ENCODE measurements at places on chromosomes 1 and 21.

GRCh38 chr1:96771847-96772246 lies 50.3 kb downstream of the PTBP2 start:
- no peak for DNase-seq

- DNase-seq, result peak; percentile 49
These were observed 224.2 kb upstream of the JUN start for GRCh38 chr1:59007820-59008598.

- DNase-seq, result no peak
These were observed 186.4 kb upstream of the PTGFR start for GRCh38 chr1:78304341-78304740.

DNA sequence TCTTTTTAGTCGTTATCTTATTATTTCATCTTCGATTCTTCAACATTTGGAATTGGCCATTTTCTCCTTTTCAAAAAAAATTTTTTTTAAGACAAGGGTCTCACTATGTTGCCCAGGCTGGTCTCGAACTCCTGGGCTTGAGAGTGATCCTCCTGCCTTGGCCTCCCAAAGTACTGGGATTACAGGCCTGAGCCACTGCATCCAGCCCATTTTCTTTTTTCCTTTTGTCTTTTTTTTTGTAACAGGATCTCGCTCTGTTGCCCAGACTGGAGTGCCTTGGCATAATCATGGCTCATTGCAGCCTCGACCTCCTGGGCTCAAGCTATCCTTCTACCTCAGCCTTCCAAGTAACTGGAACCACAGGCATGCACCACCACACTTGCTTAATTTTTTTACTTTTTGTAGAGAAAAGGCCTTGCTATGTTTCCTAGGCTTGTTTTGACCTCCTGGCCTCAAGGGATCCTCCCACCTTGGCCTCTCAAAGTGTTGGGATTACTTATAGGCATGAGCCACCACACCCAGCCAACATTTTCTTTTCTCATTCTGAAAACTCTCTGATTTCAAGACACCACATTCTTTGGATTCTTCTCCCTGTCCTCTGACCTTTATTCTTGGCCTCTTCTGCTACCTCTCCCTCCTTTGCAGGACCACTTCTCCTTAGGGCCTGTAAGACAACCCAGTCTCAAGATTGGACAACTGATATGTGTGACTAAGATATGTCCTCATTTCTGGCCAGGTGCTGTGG lies 6.0 kb upstream of the MAP1LC3C start:
- DNase-seq, result no peak

GRCh38 chr1:228697207-228698016 lies 37.9 kb upstream of the RHOU start:
- no peak for DNase-seq

DNA sequence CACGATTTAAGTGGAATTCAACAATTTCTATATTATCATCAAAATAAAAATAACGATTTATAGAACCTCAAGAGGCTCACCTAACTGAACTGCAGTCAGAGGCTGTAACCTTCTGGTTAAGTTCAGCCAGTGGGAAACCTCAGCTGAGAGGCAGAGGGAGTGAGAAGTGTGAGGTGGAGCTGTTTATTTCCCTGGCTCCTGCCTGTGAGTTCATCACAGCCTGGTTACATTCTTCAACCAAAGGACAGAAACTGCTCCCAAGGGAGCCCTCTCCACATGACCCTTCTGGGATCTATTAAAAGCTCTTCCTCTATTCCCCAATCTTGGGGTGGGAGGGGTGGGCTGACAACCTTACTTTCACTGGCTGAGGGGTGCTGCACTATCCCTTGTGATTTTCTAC lies 22.2 kb downstream of the DYNLT5 start:
- no peak for DNase-seq

GRCh38 chr1:116254776-116255175 lies 118.3 kb upstream of the ATP1A1 start:
- DNase-seq, result no peak

DNA sequence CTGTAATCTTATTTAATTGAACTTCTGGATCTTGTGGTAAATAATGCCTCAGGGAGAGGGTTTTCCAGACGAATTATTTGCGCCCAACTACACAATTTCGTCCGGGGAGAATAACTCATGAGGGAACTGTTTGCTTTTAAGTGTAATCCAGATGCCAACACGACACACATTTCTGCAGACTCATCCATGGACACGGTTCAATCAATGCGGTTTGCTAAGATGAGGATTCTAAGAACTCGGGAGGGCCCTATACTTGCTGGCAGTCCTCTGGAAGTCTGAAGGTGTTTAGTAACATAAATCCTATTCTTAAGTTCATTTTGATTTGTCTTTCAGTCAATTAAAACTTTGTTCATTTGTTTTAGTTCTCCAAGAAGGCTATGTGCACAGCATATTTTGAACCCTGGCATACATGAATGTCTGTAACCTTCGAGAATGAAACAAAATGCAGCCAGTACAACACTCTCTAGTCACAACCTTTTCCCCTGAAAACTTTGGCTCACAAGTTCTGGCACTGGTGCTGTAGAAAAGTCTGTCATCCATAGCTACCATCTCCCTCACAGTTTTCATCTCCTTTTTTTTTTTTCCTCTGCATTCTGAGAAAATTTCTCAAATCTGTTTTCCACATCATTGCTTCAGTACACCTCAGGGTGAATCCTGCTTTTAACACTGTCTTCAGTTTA lies 38.8 kb downstream of the DIPK1A start:
- DNase-seq, result no peak

GRCh38 chr1:14746393-14746792 lies 147.9 kb downstream of the KAZN start:
- no peak for DNase-seq

GRCh38 chr1:108719656-108720435 lies 7.1 kb downstream of the FNDC7 start:
- no peak for DNase-seq

DNA sequence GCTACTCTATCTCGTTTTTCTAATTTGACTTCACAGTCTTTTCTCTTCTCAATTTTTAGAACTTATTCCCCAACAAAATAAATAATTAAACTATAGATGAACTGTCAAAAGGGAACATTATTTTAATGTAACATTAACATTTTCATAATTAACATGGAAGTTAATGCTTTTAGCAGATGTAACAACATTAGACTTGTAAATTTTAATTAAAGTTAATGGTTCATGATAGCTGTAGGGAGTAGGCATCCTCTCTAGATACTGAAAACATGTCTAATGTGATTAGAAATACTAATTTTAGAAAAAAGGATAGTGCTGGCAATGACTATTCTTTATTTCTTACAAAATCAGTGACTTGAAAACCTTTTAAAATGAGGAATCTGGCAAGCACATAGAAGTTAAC lies 32.1 kb upstream of the NEK7 start:
- DNase-seq, result no peak

GRCh38 chr1:227223171-227223806 lies 95.0 kb downstream of the CDC42BPA start:
- no peak for DNase-seq

GRCh38 chr1:193094112-193094511 lies 11.1 kb downstream of the GLRX2 start:
- no peak for DNase-seq

GRCh38 chr1:199182186-199182843 lies 543.5 kb downstream of the PTPRC start:
- DNase-seq, result no peak

- DNase-seq, result no peak
These were observed 26.0 kb downstream of the SETD4 start for GRCh38 chr21:36034211-36034913.

DNA sequence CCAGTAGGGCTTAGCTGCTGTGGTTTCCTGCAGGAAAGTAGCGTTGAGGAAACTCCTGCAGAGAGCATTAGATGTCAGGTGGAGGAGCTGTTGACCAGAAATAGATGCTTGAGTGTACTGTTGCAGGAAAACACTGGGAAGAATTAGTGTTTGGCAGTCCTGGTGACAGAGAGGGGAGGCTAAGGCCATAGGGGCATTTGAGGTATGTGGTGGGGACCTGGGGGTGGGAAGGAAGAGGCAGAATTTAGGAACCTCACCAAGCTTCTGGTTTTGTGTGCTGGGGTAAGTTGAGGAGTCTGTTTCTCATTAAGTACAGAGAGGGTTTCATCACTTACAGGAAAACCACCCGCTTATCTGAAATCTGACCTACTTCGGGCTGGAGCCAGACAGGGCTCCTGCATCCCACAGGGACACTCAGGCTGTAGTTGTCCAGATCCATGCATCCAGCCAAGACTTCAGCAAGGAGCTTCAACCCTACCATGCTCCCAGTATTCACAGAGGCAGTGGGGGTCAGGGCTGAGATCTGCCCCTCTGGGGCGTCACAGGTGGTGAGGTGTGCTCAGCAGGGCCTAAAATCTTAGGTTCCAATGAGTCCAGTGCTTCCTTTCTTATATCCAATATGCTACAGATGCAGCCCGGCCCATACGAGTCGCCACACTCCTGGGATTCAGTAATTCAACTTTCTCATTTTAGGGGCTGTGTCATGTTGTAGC lies 15.1 kb downstream of the SH2D2A start:
- DNase-seq, result no peak

DNA sequence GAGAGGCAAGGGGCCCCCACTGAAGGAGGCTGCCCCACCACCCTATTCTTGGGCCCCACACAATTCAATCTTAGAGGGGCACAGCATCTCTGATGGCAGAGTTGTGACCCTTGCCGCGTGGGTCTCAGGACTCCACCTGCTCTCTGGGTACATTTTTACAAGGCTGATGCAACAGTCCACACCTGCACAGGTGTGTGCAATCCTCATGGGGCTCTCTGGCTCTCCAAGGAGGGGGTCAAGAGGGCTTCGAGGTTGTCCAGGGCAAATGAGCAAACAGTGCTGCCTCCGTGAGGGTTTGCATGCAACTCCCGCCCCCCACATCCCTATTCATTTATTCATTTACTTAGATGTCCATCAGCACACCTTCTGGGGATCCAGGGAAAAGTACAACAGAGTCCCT lies 81.6 kb upstream of the IFFO2 start:
- peak; percentile 7 for DNase-seq

DNA sequence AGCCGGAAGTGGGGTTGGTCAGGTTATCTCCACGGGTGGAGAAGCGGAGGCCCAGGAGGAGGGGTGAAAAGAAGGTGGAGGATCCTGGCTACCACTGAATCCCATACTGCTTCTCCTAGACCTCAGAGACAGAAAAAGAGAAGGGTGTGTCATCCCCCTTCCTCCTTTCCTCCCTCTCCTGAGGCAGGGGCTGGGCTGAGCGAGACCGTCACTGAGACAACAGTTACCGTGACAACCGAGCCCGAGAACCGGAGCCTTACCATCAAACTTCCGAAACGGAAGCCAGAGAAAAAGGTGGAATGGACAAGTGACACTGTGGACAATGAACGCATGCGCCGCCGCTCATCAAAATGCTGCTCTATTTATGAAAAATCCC lies 42.1 kb upstream of the NBPF3 start:
- DNase-seq, result peak; percentile 10

- DNase-seq, result no peak
These were observed 82.2 kb downstream of the BCAR3 start for GRCh38 chr1:93599479-93599878.

- no peak for DNase-seq
These were observed 25.7 kb downstream of the HSPG2 start for GRCh38 chr1:21911205-21912001.

- no peak for DNase-seq
These were observed 653.4 kb downstream of the KCNT2 start for GRCh38 chr1:195954848-195955247.

- DNase-seq, result no peak
These were observed 15.0 kb downstream of the COL6A1 start for GRCh38 chr21:45996311-45997204.

DNA sequence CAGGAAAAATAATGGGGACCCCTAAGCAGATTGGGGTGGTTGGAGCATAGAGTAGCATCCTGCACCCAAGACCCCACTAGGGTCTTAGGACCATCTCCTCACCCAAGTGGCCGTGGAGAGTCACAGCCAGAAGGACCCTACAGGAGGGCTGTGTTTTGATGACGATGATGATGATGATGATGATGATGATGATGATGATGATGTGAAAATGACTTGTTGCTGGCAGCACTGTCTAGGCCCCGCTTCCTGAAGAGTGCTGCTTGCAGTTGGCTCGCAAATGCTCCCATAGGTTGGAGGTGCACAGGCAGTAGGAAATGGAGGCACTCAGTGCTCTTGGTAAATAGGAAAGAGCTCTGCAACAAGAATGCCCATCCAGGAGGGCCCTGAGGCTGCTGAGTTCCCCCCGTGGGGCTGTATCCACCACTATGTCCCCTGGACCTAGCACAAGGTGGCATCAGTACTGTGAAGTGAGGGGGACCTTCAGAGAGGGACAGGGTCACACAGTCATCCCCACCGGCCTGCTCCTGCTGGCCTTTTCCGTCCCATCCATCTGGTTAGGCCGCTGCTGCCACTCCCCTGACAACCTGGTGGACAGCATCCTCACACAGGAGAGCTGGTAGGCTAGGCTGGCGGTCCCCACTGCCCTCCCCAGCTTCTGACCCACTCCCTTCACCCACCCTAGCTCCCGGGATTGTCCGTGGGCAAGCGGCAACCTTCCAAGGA lies 139.6 kb downstream of the FOXD2 start:
- DNase-seq, result no peak

DNA sequence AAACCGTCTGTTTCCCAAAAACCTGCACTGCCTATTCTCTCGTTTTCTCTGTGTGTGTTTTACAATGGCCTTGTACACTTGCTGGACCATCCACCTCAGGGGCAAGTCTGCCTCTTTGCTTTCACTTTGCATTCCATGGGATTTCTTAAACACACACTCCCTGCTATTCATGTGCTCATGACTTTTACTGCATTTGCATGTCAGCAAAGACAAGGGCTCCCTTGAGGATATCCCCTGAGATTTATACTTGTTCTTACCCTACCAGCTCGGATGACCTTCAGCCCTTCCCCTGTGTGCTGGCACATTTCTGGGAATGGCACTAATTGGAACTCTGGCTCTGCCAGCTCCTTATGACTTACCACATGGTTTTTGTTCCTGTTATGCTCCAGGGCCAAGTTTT lies 386.9 kb downstream of the AMY1C start:
- no peak for DNase-seq

DNA sequence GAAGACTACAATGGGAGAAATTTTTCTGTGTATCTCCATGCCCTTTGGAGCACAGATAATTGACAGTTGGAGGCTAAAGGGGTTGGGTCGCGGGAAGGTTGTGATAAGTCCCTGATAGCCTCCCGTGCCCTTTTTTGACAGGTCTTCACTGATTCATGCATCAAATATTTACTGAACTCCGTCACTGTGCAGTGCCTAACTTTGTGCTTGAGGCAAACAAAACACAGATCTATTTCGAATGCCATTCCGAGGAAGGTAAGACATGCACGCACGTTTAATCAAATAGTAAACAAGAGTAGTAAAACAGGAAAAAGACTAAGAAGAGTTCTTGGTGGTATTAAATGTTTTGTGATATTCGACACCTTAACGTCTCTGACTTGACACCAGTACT lies 494 bp upstream of the PIP5K1A start:
- DNase-seq, result no peak

GRCh38 chr1:15627343-15627988 lies 10.2 kb downstream of the DDI2 start:
- no peak for DNase-seq

DNA sequence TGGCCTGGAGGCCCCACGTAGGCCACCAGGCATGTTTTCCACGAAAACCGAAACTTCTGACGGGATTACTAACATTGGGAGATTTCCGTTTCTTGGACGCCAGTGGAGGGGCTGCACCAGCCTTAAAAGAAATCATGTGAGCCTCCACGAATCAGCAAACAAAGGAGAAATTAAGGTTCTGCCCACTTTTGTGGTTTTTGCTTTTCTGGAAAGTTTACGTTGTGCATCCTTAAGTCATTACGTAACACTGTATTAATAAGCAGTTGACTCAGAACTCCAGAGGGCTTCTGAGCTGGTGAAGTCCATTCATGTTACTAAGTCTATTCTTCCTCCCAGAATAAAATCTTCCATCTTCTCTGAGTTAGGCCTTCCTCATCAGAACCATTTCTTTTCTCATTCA lies 168.5 kb downstream of the PSMG1 start:
- no peak for DNase-seq
